ENCODE measurements at places on chromosomes 4 and X. TPM values are rescaled to one million over a fixed set of nuclear protein-coding genes. Genes with fewer than 3 reads are reported as not detected.

Gene NLGN4X
- 44.0 TPM for total RNA-seq

Gene CLDN34
- not detected for total RNA-seq

Gene RTL5
- 8.4 TPM for total RNA-seq

Gene FAT1
- 32.7 TPM for total RNA-seq

Gene SPANXA1
- total RNA-seq, result not detected

Gene ARMCX1
- 67.9 TPM for total RNA-seq

Gene CD38
- 8.9 TPM for total RNA-seq

Gene KLF8
- total RNA-seq, result 19.4 TPM

Gene GAB3
- total RNA-seq, result 0.74 TPM

Gene ARHGAP4
- 3.2 TPM for total RNA-seq

Gene LSM6
- 21.1 TPM for total RNA-seq

Gene GAGE12J
- total RNA-seq, result not detected

Gene GRK4
- total RNA-seq, result 33.4 TPM

Gene SYNPO2
- total RNA-seq, result 3.0 TPM

Gene ADH1C
- 0.25 TPM for total RNA-seq

Gene SPATA4
- 0.49 TPM for total RNA-seq

Gene TIGD4
- total RNA-seq, result 2.0 TPM

Gene ANXA5
- 29.3 TPM for total RNA-seq

Gene CFP
- 0.49 TPM for total RNA-seq

Gene CFAP47
- total RNA-seq, result 3.2 TPM

Gene MAGEB10
- total RNA-seq, result not detected

Gene CAPN6
- under 0.01 TPM for total RNA-seq

Gene FRMD7
- total RNA-seq, result 0.49 TPM

Gene MFAP3L
- total RNA-seq, result 10.8 TPM

Gene ANKRD17
- 73.3 TPM for total RNA-seq
